Right renal cortex interstitium (tissue), 3 donors: ENCODE measurements at places on chromosomes 13 and 19.
A peak's percentile ranks its signal among the peaks of the same experiment; 100 is the strongest.

- no peak for DNase-seq
Measured at GRCh38 chr13:80083081-80083852, 257.7 kb downstream of the SPRY2 start.

GRCh38 chr19:46111376-46111775, 13.1 kb downstream of the IGFL3 start:
- DNase-seq = no peak

DNA sequence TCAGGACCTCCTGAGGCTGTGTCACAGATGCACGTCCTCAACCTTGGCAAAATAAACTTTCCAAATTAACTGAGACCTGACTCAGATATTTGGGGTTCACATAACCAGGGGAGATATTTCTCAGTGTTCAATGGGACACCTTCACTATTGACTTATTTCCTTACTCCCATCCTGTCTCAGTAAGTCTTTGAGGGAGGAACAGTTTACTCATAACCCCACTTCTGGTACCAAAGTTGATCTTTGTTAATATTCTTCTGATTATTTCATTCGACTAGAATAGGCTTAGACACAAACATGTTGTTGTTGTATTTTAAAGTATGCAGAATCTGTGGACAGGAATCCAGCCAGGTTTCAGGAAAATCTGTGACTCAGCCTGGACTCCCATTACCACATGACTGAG, 34.6 kb upstream of the CHST8 start:
- DNase-seq = no peak

- DNase-seq = no peak
Measured at GRCh38 chr19:31339411-31339810, 9.8 kb downstream of the TSHZ3 start.

DNA sequence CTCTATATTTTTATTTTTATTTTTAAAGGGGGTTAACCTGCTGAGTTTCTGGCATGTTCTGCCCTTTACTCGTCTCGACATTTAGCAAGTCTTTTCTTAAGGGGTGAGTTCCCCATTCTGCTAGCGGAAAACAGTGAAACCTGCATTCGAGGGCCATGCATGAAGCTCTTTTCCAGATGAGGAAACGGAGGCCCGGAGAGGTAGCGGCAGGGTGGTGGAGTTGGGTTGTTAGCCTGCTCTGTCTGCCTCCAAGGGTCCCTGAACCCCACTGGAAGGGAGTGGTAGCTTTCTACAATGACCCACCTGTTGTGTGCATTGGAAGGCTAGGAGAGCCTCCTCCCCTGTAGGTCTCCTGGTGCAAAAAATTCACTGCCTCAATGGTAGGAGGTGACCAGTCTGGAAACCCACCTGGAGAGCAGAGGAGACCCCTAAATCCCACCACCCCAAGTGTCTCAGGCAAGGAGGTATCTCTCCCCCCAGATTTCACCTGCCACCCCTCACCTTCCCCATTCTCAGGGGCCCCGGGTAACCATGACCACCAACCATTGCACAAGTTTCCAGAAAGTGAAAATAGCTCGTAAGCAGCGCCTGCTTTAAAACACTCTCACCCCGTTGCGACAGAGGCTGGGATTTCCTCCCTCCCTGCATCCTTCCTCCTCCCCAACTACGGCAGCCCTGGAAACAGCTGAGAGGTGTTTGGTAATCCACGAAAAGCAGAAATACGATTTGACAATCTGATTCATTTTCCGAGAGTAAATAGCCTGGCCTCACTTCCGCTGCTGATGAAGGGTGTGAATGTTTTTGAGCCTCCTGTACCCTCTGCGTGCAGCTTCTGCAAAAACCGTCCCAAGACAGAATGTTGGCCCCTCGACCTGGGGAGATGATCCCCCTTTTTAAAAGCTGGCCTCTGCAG, 3.5 kb downstream of the KLF2 start:
- DNase-seq = no peak

GRCh38 chr19:45114116-45114515, 21.1 kb downstream of the PPP1R37 start:
- DNase-seq = no peak

DNA sequence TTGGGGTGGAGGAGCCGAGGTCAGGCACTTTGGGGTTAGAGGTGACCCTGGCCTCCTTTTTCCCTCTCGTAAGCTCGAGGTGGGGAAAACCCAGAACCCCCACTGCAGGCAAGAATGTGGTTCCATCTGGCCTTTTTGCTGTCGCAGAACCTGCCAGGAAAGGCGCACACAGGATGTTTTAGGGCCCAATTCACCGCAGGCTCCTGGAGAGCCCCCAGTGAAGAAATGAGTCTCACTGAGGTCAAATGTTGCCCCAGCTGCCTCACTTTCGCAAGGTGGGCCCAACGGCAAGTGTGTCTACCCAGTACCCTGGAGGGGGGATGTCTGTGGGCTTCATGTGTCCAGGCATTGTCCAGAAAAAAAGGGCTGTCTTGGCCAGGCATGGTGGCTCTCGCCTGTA, 61.8 kb downstream of the PEX11G start:
- no peak for DNase-seq

DNA sequence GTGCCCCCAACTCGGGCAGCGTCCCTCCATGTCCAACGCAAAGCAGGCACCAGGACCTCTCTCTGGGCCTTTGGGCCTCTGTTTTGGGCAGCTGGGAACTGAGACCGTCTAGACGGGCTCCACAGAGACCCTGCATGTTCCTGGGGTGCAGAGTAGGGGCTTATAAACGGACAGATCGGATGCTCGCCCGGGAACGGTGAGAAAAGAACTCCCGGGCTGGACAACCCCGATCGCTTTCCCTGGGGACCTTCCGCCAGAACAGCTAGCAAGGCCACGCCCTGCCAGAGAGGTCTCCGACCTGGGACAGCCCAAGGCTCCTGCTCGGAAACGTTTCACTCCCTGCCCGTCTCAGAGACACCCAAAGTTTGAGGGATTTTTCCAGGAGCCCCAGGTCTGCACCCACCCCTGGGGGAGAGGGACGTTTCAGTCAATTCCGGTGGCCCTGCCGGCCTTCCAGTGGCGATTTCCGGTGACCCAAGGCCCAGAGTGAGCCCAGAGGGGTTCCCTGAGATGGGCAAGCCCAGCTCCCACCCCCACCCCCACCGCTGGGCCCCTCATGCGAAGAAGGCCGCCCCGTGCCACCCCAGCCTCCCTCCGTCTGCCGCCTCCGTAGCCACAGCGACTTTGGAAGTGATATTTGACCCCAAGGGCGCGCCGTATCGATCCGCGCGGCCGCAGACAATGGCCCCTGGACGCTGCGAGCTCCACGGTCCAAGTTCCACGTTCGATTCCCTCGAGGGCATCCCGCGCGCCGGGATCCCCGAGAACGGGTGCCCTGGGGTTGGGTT, 1.7 kb downstream of the NR2F6 start:
- DNase-seq = no peak

GRCh38 chr13:48160606-48161278, 65.8 kb upstream of the MED4 start:
- no peak for DNase-seq

DNA sequence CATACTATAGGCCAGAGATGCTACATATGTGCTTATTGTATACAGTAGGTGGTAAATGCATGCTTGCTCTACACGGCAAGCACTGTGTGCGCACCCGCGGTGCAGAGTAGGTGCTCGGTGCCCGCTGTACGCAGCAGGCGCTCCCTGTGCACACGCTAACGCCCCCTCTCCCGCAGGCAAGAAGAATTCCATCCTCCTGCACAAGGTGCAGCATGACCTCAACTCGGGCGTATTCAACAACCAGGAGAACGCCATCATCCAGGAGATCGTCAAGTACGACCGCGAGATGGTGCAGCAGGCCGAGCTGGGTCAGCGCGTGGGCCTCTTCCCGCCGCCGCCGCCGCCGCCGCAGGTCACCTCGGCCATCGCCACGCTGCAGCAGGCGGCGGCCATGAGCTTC, 17.7 kb downstream of the POLRMT start:
- DNase-seq = no peak

DNA sequence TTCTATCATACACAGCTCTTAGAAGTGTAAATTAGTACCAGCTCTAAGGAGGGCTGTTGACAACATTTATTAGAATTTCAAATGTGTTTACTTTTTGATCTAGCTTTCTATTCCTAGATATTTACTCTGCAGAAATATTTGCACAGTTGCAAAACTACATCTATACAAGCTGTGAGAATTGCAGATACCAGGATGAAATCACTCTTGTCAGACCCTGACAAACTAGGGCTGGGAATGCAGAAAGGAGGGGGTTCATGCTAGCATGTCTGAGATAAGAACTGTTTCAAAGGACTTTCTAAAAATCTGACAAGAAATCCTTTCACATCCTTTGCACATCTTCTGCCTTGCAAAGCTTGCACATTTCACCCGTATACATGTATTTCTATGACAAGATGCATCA, 11.8 kb upstream of the PABPC3 start:
- DNase-seq = no peak

- DNase-seq = no peak
Measured at GRCh38 chr13:25267715-25268114, 19.6 kb downstream of the MTMR6 start.

GRCh38 chr13:34464011-34464410, 478.1 kb upstream of the NBEA start:
- no peak for DNase-seq

DNA sequence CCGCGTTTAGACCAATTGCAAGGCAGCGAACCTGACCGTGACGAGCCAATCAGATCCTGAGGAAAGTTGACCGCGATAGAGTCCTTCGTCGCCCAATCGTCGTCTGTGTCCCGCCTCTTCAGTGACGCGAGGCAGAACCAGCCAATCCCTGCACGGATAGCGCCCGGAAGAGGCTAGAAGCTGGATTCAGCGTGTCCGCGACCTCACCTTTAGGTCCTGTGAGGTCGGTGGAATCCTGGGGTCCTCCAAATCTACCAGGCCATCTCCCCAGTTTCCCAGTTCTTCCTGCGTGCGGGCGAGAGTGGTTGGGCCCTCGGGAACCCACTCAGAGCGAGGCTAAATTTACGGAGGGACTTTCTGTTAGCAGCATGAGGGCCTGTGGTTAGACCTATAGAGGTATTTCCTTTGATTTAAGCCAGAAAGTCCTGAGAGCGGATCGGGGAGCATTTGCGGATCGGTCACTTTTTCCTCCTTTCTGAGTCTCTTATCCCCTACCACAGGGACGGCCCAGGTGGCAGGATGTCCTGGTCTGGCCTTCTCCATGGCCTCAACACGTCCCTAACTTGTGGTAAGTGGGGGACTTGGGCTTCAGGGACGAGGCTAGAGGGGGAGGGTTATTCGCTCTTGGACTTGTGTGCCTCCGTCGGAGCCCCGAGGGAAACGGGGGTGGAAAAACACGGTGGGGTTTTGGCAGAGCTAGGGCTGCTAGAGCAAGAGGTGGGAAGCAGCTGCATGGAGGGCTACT, at the start of gene MRPS12:
TSS of gene MRPS12 (plus strand) at position 169 of the 745 bp plus-strand sequence. CDS start at position 520, 351 bp downstream.
- DNase-seq = peak; percentile 99

- DNase-seq = no peak
Measured at GRCh38 chr13:31495336-31495735, 244.0 kb upstream of the RXFP2 start.

- no peak for DNase-seq
Measured at GRCh38 chr13:44334751-44335150, 38.9 kb upstream of the SERP2 start.

GRCh38 chr19:11538232-11539036, at the start of gene CNN1:
Gene CNN1, plus strand, starts transcription at chr19:11538851. Its CDS starts 77 bp downstream, at chr19:11538928.
- no peak for DNase-seq

GRCh38 chr19:42095814-42096230, 19.9 kb downstream of the ZNF574 start:
- DNase-seq = no peak

- no peak for DNase-seq
Measured at GRCh38 chr13:102190930-102191329, 210.9 kb downstream of the FGF14 start.

DNA sequence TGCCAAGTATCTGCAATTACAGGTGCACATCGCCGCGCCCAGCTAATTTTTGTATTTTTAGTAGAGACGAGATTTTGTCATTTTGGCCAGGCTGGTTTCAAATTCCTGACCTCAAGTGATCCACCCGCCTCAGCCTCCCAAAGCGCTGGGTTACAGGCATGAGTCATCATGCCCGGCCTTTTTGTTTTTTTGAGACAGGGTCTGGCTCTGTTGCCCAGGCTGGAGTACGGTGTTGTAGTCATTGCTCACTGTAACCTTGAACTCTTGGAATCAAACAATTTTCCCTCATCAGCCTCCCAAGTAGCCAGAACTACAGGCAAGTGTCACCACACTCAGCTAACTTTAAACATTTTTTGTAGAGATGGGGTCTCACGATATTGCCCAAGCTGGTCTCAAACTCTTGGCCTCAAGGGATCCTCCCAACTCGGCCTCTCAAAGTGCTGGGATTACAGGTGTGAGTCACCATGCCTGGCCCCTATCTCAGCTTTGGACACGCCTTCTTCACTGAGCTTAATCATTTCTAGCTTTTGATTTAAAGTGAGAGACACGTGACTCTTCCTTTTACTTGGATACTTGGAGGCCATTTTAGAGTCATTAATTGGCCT, 4.0 kb upstream of the IRGC start:
- DNase-seq = no peak

DNA sequence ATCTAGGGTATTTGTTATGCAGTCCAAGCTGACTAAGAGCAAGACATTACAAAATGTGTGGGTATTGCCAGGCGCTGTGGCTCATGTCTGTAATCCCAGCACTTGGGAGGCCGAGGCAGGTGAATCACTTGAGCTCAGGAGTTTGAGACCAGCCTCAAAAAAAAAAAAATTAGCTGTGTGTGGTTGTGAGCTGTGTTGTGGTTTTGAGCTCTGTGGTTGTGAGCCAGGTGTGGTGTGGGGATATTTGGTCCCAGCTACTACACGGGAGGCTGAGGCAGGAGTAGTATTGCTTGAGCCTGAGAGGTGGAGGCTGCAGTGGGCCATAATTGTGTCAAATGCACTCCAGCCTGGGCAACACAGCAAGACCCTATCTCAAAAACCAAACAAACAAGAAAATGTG, 5.6 kb upstream of the KEAP1 start:
- DNase-seq = no peak

DNA sequence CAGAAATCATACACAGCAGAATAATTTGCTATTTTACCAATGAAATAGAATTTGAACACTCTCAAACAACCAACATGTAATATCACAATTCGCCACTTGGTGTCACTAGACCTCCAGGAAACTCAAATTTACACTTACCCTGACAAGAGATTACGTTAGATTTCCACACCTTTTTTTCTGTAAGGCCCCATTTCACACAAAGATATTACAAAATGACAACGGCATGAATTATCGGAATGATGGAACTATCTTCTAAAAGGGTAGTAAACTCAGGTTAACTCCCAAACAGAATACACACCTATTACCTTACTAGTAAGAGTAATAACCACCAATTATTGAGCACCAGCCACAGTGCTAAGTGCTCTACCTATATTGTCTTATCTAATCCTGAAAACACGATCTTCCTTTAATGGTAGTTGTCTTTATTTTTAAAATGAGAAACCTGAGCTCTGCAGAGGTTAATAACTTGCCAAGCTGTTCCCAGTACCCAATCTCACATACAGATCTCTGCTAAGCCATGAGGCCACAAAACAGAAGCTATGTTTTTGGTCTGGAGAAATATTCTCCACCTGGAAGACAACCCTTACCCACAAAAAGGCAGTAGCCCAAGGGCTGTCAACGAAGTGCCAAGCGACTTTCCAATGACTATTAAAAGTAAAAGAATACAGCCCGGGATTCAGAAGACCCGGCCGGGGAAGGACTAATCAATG, 152.4 kb downstream of the DCLK1 start:
- DNase-seq = peak; percentile 47

GRCh38 chr13:21142766-21143165, 33.6 kb downstream of the SKA3 start:
- DNase-seq = no peak

- DNase-seq = no peak
Measured at GRCh38 chr13:39200249-39200910, 162.1 kb downstream of the NHLRC3 start.
